ENCODE measurements at places on chromosomes 2 and 18.
A peak's percentile ranks its signal among the peaks of the same experiment; 100 is the strongest.

DNA sequence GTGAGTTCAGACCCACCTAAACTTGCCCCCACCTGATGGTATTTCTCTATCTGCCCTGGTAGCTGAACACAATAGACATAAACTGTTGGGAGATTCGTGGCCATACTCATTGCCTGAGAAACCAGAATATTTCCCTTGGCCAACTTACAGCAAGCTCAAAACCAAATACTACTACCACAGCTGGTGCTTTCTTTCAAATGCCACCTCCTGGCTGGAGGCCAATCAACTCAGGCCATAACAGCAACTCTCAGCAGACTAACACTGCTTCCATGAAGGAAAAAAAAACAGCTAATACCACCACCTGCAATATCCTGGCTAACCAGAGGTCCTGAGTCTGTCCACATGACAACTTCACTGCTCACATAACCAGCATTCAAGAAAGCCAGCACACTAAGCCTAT, 373.1 kb downstream of the CMPK2 start:
- no peak for DNase-seq

DNA sequence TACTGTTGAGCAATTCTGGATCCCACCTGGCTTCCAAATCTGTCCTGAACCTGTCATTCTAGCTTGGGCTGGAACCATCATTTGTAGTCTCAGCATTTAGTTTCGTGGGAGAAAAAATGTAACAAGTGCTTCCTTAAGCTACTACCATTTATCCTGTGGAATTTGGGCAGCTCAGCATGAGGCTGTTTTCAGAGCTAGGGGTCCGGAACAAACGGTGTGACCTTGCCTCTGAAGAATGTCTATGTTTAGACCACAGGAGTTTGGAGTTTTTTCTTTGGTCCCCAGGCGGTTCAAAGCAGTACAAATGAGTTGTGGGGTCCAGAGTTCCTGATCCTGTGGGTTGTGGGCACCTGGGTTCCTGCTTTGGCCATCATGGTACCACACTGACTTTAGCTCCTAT, 59.1 kb upstream of the TMEM178A start:
- DNase-seq: no peak

- DNase-seq: no peak
Observed at GRCh38 chr2:191500566-191500883, 177.4 kb upstream of the NABP1 start.

- peak; percentile 65 for DNase-seq
Observed at GRCh38 chr2:120741571-120742561, 6.2 kb downstream of the GLI2 start.

- DNase-seq: no peak
Observed at GRCh38 chr2:124039762-124040291, 14.7 kb downstream of the CNTNAP5 start.

- DNase-seq: no peak
Observed at GRCh38 chr2:189291460-189291859, 111.9 kb upstream of the COL5A2 start.

DNA sequence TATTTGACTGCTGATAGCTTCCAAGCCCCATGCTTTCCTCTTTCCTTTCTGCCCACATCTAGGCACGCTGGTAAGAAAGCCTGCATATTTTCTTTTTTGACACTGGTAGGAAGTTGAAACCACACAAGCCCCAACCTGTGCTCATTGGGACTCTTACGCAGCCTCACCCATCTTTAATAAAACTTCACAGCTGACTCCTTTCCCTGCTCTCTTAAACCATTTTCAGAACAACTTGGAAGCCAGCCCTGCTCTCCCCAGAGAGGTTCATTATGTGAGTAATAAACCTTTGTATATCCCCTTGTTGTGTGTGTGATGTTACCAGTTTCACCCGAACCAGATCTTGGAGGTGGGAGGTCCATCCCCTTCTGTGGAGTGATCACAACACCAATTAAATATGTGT, 268.4 kb downstream of the GPD2 start:
- no peak for DNase-seq

DNA sequence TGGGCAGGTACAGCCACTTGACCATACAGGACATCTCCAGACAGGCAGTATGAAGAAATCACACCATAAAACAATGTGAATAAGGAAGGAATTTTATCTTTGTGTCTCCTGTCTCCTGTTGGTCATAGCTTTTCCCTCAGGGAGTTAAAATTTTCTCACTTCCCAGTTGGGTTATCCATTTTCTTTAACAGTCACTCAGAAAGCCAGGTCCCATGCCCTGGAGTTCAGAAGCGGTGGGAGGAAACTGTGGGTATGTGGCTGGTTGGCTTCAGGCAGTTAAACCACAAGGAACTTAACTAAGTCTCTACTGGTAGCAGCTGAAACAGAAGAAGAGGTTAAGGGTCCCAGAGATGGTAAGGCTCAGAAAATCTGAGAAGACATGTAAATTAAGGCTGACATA, 6.5 kb upstream of the SMAD2 start:
- DNase-seq: no peak

DNA sequence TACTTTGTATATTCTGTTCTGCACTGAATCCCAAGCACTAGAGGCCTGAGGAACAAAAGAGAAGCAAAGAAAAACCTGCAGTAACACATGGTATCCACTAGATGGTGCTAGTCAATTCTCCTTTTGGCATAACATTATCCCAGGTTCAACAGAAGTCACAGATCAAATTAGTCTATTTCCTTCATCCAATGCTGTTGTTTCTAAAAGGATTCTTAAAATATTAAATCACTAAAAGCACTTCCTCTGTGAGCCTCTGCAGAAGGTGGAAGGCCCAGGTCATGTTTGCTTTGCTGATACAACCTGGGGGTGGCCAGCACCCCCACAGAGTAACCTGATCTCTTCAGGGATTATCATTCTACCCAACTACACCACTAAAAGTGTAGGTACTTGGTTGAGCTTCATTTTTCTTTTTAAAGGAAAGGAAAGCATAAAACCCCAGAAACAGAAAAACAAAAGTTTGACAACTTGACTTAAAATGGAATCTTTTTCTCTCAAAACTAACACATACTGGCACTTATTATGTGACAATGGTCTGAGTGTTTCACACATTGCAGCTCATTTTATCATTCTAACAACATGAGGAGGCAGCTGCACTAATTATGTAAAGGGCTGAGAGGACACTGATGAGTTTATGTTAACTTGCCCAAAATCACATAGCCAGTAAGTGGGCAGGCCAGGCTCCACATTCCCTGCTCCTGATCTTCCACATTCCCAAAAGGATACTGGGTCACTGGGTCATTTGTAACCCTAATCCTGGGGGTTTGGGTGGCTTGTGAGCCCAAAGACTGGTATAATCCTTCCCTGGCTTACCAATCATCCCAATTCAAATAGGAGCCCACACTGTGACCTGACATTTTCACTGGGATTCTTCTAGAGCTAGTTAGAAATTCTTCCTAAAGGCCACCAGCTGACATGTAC, 66.8 kb upstream of the DNER start:
- DNase-seq: peak; percentile 56

DNA sequence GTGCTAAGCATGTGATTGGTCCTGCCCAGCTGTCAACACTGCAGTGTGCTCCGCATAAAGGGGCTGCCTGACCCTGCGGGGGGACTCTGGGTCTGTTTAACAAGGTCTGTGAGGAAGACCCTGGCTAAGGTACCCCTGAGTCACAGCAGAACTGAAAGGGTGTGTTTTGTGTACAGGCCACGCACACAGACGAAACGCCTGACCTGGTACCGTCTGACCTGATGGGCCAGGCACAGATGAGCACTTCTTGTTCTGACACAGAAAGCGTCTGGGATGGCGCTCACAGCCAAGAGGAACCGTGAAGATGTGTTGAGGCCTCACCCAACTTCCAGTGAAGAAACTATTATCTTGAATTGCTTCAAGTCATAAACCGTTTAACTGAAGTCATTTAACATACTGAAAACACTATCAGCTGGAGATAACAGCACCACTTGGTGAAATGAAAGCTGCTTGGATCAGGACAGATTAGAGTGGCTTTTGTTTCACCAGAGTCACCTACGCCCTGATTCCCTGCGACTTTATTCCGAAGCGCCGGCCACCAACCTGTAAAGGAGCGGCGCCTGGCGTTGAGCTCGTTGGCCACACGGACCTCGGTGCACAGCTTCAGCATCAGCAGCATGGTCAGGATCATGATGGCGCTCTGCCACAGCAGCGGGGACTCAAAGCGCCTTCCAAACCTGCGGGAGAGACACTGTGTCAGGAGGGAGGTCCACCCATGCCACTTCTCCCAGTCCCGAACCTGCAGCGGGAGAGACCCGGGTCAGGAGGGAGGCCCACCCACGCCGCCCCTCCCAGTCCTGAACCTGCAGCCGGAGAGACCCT, 8.5 kb downstream of the SLC66A2 start:
- DNase-seq: no peak

DNA sequence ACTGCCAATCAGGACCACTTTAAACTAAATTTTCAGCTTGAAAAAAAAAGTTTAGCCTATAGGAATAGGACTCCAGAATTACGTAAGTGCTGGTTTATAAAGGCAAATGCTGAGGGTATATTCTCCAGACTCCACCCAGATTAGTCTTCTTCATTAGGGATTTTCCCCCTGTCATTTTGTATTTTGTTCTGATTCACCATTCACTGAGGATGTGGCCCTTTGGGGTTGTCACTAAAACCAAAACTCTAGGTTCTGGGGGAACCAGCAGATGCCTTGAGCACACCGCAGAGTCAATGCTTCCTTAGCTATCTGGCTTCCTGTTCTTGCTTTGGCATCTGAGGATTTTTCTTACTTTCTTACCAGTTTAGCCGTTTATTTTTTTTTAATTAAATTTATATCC, 10.5 kb downstream of the SCYGR4 start:
- no peak for DNase-seq

DNA sequence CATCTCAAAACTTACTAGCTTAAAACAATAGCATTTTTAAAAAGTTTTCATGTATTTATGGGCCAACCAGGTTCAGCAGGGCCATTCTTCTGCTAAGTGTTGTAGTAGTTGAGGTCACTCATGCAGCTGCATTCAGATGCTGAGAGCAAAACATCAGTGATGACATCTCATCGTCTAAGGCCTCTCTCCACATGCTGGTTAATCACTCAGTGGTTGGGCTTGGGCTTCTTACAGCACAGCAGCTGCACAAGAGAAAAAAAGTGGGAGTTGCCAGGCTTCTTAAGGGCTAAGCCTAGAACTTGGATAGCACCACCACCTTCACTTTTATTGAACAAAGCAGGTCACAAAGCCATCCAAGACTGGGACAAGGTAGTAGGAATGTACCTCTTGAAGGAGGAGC, 190.3 kb downstream of the IRS1 start:
- peak; percentile 83 for DNase-seq

DNA sequence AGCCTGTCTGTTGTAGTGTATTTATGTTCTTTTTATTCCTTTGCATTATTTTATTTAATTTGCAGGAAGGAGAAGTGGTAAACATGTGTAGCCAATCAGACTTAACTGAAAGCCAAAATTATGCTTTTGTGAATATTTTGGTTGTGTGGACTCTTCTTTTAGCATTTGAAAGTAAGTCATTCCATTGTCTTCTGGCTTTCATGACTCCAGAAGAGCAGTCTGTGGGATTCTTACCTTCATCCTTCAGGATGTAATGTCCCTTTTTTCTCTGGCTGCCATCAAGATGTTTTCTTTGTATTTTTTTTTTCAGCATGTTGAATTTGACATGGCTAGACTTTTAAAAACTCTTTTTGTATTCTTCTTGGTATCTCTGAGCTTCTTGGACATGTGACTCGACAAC, 895.2 kb upstream of the ZEB2 start:
- DNase-seq: no peak

DNA sequence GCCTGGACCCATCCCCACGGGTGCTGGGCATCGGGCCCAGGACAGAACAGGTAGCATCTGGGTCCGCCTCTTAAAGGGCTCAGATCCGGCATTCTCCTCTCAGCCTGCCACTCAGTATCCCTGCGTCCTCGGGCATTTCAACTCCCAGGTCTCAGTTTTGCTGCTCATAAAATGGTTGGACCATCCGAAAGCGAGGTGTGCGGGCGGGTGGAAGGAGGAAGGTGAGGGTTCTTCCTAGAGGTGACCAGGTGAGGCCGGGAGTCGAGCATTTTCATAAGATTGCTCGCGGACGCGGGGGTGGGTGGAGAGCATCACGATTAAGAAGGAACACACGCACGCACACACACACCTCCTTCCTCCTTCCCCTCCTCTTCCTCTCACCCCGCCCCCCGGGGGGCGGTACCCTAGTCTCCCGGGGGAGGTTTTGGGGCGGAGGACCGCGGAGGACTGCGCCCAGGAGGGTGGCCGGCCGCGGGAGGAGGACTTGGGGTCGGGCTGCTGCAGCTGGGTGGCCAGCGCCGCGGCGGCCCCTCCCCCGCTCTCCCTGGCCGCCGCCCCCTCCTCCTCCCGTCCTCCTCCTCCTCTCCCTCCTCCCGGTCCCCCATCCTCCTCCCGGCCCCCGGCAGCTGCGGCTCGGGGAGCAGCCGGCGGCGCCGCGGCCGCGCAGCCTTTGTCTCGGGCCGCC, 97.9 kb upstream of the GPR45 start:
- peak; percentile 3 for DNase-seq

- peak; percentile 59 for DNase-seq
Observed at GRCh38 chr18:68034296-68034695, 517.8 kb upstream of the DSEL start.

DNA sequence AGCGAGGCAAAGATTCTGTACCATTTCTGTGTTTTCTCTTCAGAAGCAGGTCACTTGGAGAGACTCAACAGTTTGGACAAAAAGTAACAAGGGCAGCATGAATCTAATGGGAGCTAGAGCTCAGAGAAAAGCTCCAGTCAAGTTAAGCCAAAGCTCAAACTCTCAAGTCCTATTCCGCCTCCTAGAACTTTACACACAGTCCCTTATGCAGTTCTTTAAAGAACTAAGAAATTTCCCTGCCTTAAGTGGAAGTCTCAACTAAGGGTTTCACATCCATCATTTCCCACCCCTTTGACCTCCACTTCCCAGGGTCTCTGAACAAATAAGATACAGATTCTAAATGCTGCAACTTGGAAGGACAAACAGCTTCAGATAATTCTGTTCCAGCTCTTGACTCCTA, 121.3 kb upstream of the RNU4ATAC start:
- no peak for DNase-seq

DNA sequence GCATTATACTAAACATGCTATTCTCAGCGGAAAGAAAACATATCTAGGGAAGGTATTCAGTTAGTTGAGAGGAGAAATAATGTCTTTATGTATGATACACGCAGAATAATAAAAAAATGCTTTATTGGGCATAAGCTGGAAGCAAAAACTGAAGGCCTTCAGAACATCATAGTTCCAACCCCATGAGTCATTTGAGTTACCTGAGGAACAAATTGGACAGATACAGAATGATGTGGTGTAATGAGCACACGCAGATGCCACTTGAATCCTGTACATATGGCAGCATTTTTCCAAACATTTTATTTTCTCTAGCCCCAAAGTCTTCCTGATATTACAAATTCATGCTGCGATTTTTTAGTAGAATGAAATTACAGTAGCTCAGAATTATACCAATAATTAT, 23.2 kb upstream of the TRIB2 start:
- no peak for DNase-seq

Measured in GM23248 (cell line).